ENCODE measurements at places on chromosomes 6 and 20.

DNA sequence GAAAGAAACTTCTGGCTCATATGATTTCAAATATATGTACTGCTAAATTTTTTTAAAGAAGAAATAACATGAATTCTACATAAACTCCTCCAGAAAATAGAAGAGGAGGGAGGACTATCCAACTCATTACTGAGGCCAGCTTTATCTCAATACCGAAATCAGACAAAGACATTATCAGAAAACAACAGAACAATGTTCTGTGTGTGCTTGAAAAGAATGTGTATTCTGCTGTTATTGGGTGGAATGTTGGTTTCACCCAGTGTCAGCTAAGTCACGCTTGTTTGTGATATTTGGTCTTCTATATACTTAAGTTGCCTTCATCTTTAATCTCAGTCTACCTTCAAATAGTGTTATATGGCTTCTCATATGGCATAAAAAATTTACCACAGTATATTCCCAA lies 18.6 kb upstream of the ELOVL2 start:
- no peak for DNase-seq

DNA sequence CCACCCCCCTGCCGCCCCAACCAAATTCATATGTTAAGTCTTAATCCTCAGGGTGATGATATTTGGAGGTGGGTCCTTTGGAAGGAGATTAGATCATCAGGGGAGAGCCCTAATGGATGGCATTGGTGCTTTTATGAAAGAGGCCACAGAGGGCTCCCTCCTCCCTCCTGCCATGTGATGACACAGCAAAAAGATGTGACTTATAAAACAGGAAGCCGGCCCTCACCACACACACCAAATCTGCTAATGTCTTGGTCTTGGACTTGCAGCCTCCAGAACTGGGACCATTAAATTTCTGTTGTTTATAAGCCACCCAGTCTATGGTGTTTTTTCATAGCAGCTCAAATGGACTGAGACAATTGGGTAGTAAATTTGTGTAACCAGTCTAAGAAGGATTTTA lies 176.3 kb downstream of the ADGRG6 start:
- peak; percentile 45 for DNase-seq

DNA sequence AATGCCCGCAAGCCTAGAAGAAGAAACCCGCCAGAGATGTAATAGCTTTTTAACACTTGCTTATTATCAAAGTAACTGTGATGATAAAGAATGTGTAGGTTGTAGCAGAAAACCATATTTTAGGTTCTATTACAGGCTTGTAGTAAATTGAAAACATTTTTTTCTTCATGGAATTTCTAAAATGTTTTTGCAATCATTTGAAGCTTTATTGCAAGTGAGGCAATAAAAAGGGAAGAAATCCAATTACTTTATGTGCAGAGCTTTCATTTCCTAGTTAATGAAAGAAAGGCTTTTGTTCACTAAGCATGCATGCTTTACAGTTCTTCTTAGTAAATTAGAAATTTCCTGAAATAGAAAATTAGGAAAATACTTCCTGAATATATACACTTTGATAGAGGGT lies 135.1 kb downstream of the B3GAT2 start:
- DNase-seq = no peak

DNA sequence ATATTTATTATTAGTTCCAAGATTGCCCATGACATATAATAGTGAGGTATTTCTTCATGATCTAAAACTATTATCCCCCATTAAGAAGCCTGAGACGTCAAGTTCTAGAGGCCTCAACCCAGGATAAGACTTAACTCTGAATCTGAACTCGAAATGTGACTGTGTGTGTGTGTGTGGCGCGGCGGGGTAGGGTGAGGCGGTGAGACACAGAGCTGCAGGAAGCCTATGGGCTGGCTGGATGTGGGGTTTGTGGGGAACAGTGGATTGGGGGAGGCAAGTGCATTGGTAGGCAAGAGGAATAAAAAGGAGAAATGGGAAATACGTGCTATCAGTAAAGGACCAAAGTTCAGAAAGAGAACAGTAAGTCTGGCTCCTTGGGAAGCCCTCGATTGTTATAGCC lies 66.5 kb upstream of the RNF146 start:
- no peak for DNase-seq

- DNase-seq = no peak
Measured at GRCh38 chr6:124866040-124866439, 96.2 kb upstream of the RNF217 start.

DNA sequence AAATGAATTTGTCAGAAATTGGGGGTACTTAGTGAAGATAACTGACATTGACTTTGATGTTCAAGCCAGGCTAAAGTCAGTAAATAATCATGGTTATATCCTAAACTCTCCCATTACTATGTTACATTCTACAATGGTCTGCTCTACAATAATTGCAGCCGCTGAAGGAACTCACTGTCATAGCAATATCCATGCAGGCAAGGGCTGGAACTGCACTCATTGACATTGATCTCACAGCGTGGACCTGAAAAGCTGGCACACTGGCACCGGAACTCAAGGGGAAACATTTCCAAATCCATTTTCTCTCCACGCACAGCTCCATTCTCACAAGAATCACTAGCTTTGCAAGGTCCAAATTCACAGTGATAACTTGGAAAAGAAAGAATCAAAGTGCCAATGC lies 702.7 kb downstream of the EYS start:
- DNase-seq = no peak
